Stimulated activated naive CD4-positive, alpha-beta T cell treated with Interleukin-2 at 50 U/mL for 16 hours (primary cell): ENCODE measurements at places on chromosomes 7 and 10.

DNA sequence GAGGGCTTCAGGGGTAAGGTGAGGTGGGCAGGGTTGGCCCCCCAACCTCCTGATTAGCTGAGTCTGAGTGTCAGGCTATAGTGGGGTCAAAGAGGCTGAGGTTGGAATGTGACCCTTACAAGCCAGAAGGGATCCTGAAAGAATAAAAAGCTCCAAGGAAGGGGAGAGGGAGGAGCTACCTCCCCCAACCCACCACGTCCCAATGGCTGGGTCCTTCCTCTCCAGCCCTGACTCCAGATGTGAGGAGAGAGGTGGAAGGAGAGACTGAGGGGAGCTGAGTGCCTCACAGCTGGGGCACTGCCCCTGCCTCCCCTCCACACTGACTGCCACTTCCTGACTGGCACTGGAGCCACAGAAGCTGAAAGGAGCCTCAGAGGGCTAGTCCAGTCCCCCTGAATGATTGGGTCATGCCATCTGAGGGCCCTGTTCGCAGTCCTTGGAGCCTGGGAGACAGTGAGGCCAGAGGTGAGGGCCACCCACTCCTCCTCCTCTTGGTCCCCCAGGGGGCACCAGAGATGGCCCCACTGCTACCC, 20.6 kb downstream of the IMPDH1 start:
- DNase-seq: no peak

DNA sequence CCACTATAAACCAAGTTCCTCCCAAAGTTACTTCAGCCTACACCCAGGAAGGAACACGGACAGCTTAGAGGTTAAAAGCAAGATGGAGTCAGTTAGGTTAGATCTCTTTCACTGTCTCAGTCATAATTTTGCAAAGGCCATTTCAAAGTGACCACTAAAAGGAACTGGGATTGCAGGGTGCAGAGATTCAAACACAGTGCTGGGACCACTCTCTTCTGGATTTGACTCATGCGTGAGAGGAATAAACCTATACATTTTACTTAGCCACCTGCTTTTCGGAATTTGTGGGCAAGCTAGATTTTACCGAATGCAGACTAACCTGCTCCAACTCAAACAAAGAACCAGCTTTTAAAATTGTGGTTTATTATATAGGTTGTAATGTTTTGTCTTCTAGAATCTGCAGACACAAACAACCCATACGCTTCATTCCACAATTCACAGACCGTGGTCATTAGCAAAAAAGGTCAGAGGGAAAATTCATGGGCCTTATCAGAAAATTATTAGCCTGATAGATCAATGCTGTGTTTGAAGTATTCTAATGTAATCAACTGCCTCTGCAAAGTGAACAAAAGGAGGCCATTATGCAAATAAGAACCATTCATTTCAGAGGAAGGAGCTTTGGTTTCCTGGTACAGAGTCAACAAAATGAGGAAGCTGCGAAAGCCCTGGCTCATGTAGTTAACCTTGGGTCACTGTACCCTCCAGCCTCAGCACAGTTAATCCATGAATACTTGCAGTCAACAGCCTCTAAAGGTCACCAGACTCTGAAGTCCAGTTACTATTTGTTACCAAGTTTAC, 342.7 kb upstream of the KLF6 start:
- DNase-seq: no peak

GRCh38 chr7:96663457-96663856, 46.2 kb downstream of the SEM1 start:
- no peak for DNase-seq

GRCh38 chr10:61350794-61351193, 102.4 kb downstream of the TMEM26 start:
- DNase-seq: no peak

DNA sequence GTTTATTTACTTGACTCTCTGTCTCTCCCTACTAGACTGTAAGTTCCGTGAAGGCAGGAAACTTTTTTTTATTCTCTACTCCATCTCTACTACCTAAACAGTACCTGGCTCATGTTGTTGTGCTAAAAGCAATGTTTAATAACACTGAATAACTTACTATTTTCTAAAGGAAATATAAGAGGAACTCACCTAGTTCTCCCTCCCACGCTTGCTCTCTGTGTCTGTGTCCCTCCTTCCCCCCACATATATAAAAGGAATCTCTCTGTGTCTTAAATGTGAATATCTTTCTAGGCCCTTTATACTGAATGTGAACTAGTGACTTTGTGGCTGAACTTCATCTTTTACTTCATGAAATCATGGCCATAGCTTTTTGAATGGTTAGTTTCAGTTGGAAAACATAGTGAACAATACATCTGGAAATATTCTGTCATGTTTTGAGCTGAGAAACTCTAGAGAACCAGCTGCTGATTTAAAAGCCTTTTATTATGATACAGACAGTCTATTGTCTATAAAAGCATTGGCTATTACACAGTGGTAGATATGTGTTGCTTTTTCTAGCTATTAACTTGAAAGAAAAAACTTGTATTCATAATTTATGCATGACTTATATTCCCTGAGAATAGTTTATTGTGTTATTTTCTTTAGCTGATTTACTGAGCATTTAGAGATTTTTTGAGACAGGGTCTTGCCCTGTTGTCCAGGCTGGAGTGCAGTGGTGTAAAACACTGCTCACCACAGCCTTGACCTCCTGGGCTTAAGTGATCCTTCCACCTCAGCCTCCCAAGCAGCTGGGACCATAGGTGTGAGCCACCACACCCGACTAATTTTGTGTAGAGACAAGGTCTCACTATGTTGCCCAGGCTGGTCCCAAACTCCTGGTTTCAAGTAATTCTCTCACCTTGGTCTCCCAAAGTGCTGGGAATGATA, 42.5 kb downstream of the VCL start:
- DNase-seq: no peak

DNA sequence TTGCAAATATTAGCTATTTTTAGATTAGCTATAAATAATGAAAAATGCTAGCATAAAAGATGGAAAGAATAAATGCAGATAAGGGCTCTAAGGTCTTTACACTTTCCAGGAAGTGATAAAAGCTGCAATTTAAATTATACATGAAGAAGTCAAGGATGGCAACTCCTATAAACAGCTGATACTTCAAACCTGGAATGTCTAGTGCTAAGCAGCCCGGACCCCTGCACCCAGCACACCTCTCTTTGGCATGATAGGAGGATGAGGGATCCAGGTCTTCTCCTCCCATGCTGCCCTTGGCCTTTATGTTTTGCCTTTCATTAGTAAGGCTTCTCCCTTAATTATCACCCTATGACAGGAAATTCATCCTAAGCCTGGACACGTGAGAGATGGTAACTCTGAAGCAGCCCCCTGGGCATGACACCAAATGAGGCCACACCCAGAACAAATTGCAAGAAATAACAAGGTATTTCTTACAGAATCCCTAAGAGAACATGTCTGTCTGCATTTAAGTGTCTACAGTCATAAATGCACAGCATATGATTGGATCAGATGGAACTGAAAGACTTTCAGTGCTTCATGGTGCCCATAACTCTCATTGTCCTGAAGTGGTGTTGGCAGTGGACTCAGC, 158.3 kb upstream of the PRSS1 start:
- no peak for DNase-seq

GRCh38 chr7:99106821-99107241, 37.1 kb downstream of the SMURF1 start:
- DNase-seq: no peak

DNA sequence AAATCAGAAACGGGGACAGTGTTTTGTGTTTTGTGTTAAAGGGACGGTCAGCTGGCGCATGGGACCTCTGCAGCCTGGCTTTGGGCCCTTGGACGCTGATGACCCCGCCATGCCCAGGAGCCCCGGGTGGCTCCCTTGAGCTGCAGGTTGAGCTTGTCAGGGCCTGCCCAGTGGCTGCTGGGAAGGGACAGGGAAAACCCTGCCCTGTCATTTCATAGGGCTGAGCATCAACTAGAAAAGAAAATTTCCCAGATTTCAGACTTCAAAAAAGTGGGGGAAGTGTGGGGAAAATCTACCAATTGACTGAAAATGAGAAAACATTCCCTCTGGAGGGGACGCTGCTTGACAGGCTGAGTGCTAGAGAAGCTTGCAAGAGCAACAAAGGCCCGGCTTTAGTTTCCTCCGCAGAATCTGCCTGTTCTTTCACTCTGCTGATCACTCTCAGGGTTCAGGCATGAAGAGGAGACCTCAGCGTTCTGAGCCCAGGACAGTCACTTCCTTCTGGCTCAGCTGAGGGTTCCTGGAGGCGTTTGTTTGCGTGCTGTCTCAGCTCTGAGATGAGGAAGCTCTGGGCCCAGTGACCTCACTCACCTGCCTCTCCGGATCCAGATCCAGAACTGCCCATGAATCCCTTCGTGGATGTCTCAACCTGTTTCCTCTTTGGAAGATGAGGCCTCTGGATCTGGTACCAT, 18.6 kb upstream of the DNAJB6 start:
- DNase-seq: no peak

DNA sequence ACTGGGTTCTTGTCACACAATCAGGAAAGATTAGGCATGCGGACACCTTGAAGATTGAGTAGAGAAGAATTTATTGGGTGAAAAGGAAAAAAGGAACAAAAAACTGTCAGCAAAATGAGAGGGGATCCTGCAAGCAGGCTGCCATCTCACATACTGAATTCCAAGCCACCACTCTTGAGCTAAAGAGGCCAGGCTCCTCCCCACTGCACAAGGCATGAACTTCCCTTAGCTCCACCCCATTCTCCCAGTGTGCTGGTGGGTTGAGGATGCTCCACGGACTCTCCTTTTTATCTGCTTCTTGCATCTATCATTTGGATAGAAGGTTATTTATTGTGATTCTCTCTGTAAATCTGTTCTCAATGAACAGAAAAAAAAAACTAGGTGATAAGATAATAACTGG, 79.6 kb downstream of the ANKRD7 start:
- no peak for DNase-seq

DNA sequence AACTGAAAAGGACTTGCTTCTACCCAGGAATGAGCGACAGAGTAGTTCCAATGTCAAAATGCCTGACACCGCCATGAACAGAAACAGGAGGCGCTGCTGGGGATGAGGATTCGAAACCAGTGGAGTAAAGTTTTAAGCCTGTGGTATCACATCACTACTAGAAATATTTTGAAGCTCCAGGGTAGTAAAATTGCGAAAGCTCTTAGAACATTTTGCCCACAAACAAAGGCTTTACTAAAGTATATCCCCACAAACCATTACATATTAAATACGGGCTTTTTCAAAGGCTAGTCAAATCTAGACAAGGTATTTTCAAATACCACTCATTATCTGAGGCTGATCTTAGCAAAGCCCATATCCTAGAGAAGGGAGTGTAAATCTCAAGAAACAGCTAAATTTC, 2.4 kb downstream of the PRDX3 start:
- no peak for DNase-seq

- DNase-seq: no peak
Measured at GRCh38 chr7:36509962-36510361, 120.3 kb downstream of the ANLN start.

- peak; percentile 26 for DNase-seq
Measured at GRCh38 chr7:34928052-34928451, 109.2 kb downstream of the DPY19L1 start.

DNA sequence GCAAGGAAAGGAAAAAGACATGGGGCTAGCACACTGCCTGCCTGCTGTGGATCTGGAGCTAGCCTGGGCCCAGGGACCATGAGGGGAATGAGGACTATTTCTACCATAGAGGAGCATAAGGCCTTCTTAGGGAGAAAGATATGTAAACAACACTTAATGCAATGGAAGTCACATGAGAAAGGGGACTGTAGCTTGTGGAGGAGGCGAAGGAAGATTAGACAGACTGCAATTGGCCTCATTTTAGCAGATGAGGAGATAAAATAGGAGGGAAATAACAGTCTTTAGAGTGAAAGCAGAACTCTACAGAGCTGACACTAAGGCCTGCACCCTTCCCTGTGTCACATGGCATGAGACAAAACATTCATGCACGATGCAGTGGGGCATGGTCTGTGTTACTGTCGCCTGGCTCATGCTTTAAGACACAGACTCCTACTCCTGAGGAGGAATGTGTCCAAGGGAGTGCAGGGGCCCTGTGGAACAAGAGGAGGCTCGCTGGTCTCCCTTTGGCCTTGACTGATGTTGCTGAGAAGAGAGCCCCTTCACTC, 829.3 kb upstream of the IGFBP3 start:
- no peak for DNase-seq

- no peak for DNase-seq
Measured at GRCh38 chr7:96822824-96823223, 113.2 kb upstream of the SEM1 start.

DNA sequence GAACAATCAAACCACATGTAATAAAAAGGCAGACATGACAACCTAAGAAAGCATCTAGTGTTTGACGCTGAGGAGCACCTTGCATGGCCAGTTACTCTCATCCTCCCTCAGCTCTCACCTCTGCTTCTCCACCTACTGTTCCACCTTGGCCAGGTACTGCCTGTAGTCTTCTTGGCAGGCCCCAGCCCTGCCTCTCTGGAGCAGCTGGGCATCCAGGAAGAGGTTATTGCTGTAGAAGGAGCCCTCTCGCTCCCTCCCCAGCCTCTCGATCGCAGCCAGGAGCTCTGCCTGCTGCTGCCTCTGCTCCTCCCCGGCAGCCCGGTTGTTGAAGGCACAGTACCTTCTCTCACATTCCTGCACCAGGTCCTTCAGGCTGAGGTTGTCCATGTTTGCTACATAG, 9.7 kb downstream of the GIMAP5 start:
- no peak for DNase-seq

DNA sequence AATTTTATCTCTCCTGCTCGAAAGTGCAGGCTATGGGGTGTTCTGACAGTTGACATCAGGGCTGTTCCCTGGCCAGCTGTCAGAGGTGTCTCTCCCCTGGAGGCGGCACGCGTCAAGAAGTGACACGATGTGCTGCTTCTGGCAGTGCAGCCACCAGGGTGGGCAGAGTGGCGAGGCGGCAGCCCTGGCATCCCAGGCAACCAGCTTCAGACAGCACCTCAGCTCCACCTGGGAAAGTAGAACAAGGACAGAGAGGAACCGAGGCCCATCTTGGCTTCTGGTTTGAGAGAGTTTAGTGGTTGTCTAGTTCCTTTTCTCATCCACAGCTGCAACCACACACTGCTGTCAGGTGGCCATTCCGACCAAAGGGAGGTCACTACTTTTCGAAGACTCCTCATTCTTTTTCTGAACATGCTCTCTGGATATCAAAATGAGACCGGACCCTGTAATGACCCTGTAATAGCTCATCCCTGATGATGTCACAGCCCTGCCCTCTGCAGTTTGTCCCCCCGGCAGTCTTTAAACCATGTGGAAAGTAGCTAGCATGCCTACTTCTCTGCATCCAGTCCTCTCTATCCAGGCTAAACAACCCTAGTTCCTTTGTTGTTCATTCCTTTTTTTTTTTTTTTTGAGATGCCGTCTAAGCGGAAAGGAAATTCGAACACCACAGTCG, 381.0 kb upstream of the NRP1 start:
- DNase-seq: no peak

GRCh38 chr10:79418274-79418673, 27.1 kb downstream of the ZCCHC24 start:
- no peak for DNase-seq

- DNase-seq: no peak
Measured at GRCh38 chr7:149462101-149462520, 1.2 kb upstream of the ZNF777 start.
